Activated T-helper 2 cell treated with anti-CD3 and anti-CD28 coated beads, Interferon-gamma antibody, Interleukin-2, Interleukin-4, amounts not matched to agents 10 μg/mL and 5 μg/mL and 100 μg/mL, durations not matched to agents 14 hours and 24 hours and 36 hours (primary cell): ENCODE measurements at places on chromosomes 5 and 9. TPM values are rescaled to one million over a fixed set of nuclear protein-coding genes. Genes with fewer than 3 reads are reported as not detected.
A peak's percentile ranks its signal among the peaks of the same experiment; 100 is the strongest.

GRCh38 chr5:111127453-111128195 is 35.5 kb downstream of the WDR36 start:
- DNase-seq = no peak

DNA sequence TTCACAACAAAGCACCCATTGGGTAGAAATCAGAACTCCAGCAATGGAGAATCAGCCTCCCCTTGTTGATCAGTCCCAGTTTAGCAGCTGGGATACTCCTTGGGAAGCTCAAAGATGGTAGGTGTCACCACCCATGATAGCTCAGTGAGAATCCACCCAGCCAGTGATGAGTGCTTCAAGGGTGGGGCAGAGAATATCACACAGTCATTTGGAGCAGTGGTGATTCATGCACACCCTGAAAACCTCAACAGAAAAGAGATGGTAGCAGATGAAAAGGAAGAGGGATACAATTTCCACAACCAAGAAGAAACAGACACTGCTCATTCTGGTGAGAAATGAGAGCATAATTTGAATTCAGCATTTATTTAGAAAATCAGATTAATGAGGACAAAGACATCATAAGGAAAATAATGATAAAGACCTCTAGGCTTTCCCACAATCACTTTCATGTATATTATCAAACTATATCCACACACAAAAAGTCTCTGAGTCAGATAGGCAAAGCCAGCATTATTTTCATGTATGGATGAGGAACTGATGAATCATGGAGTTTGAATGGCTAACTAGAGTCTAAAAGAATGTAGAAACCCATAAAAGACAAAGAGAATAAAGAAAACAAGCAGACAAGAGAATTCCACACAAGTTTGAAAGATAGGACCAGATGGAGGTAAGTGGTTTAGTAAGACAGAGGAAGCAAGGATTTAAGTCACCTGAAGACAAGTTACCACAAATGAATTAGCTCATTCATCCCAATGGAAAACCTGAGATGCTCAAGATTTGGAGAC is 82.9 kb downstream of the FEM1C start:
- DNase-seq = peak; percentile 37

- no peak for DNase-seq
Observed at GRCh38 chr9:132214027-132214622, 52.3 kb downstream of the NTNG2 start.

DNA sequence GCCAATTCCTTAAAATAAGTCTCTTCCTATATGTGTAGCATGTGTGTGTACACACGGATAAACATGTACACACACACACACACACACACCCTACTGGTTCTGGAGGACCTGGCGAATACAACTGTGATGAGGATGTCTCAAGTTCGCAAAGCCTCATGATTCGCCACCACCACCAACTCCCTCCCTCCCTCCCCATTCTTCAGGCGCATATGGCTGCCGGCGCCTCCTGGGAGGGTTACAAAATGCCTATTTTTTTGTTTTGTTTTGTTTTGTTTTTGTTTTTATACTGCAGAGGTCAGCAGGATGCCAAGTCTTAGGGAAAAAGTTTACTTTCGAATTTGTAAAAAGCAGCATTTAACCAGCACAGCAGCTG is 88.0 kb downstream of the DAP start:
- DNase-seq = no peak

Gene LYSMD3
- total RNA-seq = 13.5 and 13.7 TPM in 2 replicates

Gene SLC34A3
- not detected in 2 replicates for total RNA-seq

- no peak for DNase-seq
Observed at GRCh38 chr9:38388283-38389223, 3.9 kb upstream of the ALDH1B1 start.

GRCh38 chr5:143072734-143073133 is 302.6 kb downstream of the ARHGAP26 start:
- DNase-seq = no peak
